Stimulated activated CD4-positive, alpha-beta T cell treated with anti-CD3 and anti-CD28 coated beads, Interleukin-15, amount 100 ng/mL, for 48 hours (primary cell): ENCODE measurements at places on chromosomes 11 and 22.
A peak's percentile ranks its signal among the peaks of the same experiment; 100 is the strongest.

- no peak for DNase-seq
Measured at GRCh38 chr11:720017-720641, 14.1 kb downstream of the EPS8L2 start.

DNA sequence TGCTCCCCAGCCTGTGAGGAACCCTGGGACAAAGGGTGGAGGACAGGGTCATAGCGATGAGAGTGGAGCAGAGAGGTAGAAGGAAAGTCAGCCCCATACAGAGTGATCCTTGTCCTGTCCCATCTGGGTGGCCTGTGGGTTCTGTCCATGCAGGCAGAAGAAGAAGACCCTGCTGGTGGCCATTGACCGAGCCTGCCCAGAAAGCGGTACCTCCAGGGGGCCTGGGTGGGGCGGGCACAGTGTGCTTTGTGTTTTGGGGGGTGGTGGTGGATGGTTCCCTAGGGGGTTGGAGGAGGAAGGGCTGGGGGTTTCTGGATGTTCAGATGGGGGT is 7.9 kb downstream of the SIDT2 start:
- no peak for DNase-seq

GRCh38 chr11:118132385-118133151 is 20.1 kb downstream of the SCN4B start:
- DNase-seq, result no peak

- no peak for DNase-seq
Measured at GRCh38 chr22:46796566-46797195, 34.2 kb downstream of the TBC1D22A start.

DNA sequence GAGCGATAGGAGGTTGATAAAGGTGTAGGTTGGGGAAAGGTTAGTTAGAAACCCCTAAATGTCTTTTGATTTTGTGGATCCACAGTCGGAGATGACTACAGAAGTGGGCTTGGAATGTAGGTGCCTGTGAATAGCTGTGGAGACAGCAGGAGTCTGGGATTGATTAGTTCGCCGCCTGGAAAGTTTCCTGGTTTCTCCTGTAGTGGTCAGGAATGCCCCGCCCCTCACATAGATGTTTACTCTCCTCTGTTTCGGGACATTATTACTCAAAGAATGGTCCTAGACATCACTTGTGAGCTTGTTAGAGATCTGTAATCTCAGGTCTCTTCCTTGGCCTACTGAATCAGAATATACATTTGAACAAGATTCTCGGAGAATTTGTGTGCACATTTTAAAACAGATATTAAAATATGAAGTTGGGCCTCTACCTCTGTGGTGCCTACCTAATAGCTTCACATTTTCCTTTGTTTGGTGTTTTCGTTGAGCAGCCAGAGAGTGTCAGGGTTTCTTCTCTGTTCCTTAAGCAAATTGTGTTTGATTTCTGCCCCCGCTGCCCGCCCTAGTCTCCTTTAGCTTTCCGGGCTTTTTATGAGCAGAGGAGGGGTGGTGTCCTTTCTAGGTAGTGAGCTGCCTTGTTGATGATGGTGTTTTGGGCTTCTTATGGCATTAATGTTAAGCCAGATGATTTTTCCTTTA is 89.4 kb downstream of the PPP6R3 start:
- DNase-seq, result no peak

GRCh38 chr11:88337987-88338668 is 592 bp upstream of the CTSC start:
- peak; percentile 25 for DNase-seq

- no peak for DNase-seq
Measured at GRCh38 chr11:119266063-119266462, 50.9 kb downstream of the MCAM start.

DNA sequence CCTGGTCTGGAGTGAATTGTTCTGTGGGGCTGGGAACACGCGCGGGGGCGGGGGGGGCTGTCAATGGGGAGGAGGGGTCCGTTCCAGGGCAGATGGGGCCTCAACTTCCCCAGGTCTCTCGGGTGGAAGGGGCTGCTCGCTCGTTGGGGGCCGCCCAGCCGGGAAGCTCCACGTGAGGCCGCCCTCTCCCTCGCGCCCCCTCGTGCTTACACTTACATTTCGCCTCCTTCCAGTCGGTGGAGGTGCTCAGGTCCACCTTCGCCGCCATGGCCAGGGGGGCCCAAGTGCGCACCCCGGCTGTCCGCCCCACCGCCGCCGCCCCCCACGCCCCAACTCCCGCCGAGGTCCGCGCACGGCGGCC is 452 bp downstream of the MACROD1 start:
- no peak for DNase-seq

DNA sequence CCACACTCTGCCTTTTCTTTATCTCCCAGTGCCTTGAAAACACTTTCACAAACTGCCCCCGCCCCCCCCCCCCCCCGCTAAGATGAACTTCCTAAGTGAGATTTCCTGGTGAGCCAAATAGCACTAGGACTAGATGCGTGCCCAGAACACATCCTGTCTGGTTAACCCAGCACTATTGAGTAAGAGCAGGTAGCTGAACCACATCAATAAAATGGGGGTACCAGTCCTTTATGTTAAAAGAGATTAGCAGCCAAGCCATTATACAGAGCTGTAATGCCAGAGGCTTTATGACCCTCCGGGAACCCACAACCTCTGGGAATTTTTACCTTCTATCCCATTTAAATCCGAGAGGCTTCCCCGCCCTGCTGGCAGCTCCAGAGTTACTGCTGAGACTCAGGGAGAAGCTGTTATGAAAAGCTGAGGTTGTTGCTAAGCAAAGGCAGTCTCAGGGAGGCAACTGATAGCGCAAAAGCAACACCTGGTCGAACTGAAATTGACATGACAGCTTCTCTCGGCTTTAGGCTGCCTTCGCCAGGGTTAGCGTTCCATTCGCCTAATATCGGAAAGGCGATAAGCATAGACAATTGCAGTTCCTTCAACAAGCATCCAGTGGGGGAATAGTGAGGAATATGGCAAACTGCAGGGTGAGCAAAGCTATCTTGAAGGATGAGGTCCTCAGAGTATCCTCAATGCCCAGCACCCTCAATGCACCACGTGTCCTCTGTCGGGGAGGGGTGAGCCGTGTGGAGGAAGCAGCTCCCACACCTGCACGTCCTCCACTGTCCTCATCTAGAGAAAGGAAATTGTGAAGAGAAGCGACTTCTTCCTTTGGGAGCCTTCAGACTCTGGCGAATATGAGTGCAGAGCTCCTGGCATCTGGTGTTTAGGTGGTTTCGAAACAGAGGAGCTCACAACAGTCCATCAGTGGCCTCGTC is 977.0 kb downstream of the NTM start:
- DNase-seq, result no peak

GRCh38 chr11:9941991-9942390 is 278.1 kb downstream of the SWAP70 start:
- no peak for DNase-seq

GRCh38 chr22:45911601-45912271 is 65.2 kb downstream of the WNT7B start:
- no peak for DNase-seq

DNA sequence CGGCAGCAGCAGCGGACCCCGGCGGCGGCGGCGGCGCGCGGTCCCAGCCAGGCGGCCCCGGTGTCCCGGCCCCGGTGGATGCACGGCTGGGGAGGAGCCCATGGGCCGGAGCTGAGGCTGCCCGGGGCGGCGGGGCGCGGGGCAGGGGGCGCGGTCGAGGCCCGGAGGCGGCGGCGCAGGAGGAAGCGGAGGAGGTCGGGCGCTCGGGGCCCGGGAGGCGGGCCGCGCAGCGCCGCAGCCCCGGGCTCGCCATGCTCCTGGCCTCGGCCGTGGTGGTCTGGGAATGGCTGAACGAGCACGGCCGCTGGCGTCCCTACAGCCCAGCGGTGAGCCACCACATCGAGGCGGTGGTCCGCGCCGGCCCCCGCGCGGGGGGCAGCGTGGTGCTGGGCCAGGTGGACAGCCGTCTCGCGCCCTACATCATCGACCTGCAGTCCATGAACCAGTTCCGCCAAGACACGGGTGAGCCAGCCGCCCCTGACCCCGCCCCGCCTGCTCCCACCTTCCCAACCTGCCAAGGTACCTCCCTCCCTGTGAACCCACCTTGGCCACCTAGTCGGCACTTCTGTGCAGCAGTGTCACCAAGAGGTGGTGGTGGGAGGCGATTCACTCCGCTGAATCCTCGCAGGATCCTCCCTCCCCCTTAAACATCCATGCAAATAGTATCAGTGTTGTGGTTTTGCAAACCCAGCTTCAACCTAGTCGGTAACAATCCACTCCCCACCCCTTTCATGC is 580 bp downstream of the DTX4 start:
- DNase-seq, result no peak

GRCh38 chr11:94602430-94603372 is 35.5 kb downstream of the PIWIL4 start:
- DNase-seq, result no peak

DNA sequence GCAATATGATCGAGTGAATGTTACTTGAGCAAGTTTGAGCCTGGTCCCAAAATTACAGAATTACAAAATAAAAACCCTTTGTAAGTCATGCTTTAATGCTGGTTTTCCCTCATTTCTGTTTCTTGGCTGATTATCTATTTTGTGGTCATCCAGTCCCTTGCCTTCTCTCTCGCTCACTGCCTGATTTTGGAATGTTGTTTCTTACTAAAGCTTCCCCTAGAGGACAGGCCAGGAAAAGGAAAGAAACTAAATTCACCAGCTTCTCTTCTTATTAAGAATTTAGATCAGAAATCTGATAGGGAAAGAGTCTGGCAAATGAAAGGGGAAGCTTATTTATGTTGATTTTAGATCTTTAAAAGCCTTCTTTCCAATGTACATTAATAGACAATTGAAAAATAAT is 16.6 kb upstream of the BDNF start:
- no peak for DNase-seq

DNA sequence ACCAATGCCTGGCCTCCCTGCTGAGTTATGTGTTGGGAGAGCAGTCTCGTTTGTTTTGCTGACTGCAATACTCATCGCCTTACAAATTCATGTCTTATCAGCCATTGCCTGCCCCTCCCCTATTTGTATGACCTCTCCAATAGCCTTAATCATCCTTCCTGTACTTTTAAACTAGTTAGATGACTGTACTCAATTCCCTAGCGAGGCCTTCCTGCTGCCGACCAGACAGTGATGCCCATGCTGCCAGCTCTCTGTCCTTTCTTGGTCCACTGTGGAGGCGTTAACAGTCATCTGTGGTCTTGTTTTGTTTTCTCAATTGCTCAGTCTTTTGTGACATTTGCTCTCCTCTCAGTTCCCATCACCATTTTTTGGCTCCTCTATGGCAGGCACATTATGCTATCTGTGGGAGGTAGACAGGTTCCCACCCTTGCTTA is 20.3 kb upstream of the YPEL1 start:
- no peak for DNase-seq

DNA sequence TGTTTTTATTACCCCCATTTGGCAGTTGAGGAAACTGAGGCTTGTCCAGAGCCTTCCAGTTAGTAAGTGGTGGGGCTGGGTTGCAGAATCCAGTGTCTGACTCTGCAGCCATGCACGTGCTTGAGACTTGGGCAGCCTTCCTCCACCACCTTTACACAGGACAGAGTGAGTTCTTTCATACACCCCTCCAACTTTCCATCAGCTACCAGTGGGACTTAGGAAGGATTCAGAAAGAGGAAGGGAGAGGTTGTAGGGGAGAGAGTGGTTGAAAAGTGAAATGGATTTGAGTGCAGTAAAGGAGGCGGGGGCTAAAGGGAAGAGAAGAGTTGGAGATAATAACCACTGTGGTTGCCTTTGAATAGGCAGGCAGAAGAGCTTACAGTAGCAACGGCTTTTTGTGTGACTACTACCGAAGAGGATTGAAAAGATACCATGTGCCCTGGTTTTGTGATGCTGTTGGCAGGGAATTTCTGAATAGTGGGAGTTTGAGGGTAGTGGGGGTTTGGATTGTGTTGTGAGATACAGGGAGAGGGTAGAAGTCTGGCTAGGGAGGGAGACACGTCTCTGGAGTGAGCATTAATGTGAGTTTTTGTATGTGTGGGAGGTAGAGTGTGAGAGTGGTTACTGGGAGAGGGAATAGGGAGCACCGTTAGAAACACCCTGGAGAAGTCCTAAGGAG is 1.7 kb downstream of the UVRAG start:
- DNase-seq, result no peak

- DNase-seq, result no peak
Measured at GRCh38 chr22:47292546-47293320, 530.3 kb downstream of the TBC1D22A start.

DNA sequence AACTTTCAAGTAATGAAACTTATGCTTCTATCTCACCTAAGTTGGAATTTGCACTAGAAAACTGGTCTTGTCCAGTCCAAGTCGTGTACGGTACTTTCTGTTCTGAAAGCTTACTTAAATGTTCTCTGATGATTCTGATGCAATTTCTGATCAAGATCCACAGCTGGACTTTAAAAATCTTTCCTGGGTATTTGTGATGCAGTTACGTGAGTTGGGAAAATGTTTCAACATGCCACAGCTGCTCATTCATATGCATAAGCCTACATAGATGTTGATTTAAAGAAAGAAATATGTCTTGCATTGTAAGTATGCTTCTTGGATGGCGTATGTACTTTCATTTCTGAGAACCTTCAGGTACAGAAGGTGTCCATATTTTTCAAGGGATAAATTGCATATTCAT is 493.7 kb upstream of the CCDC90B start:
- no peak for DNase-seq

DNA sequence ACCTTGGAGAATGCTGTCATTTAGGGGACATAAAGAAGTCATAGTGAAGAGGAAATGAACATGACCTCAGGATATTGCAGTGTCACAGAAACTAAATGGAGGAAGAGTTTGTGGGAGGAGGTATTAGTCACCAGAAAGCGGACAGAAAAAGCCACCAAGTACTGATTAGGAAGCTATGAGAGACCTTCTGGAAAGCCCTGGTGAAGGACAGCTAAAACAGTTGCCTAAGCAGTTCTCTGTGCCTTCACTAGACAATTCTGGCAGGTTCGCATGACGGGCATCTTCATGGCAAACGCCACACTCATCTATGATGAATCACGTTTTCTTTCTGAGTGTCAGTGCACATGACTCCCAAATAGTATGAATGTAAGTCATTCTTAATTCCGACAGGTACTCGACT is 325.8 kb downstream of the C11orf87 start:
- DNase-seq, result no peak

DNA sequence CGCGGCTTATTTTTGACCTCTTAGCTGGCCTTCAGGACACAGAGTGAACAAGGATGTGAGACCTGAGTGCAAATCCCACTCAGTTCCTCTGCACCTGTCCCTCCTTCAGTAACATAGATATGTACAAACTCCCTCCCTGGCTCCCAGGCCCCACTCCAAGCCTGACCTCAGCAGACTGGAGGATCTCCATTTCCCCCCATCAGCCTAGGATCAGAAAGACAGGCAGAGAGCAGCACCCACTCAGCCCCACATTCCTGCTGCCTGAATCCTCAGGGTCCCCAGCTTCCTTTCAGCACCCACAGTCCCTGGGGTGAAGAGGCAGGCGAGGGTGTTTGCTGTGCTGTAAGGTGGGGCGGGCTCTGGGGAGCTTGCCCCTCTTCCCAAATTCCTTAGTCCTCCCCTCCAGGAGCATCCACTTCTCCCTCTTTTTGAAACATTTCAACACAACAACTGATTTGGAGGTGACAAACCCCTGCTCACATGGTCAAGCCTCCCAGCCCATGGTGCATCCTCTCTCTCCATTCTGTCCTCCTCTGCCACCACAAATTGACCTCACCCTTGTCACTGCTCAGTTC is 151.1 kb downstream of the FEZ1 start:
- no peak for DNase-seq

GRCh38 chr11:131867457-131868257 is 497.2 kb downstream of the NTM start:
- no peak for DNase-seq

GRCh38 chr11:8459711-8460399 is 134.2 kb downstream of the STK33 start:
- DNase-seq, result no peak
